ENCODE measurements at places on chromosomes 3 and 15.

- DNase-seq = no peak
Observed at GRCh38 chr3:16944356-16944755, 59.6 kb downstream of the PLCL2 start.

GRCh38 chr3:42803414-42804105 is 730 bp downstream of the HIGD1A start:
- peak; percentile 26 for DNase-seq

GRCh38 chr15:90582553-90582952 is 52.8 kb downstream of the CRTC3 start:
- no peak for DNase-seq

DNA sequence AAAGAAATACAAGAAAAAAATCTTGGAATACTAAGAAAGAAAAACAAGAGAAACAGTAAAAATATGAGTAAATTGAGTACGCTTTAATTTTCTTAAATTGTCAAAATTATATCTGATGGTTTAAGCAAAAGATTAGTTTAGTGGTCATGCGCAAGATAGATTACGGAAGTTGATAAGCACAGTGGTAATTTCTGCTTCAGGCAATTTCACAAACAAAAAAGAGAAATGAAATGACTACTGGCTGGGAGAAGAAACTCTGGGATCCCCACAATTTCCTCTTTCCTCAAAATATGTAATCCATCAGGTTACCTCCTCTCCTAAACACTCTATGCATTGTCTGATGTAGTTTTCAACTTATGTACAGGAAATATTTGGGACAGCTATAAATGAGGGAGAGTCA is 9.0 kb downstream of the MYD88 start:
- no peak for DNase-seq

DNA sequence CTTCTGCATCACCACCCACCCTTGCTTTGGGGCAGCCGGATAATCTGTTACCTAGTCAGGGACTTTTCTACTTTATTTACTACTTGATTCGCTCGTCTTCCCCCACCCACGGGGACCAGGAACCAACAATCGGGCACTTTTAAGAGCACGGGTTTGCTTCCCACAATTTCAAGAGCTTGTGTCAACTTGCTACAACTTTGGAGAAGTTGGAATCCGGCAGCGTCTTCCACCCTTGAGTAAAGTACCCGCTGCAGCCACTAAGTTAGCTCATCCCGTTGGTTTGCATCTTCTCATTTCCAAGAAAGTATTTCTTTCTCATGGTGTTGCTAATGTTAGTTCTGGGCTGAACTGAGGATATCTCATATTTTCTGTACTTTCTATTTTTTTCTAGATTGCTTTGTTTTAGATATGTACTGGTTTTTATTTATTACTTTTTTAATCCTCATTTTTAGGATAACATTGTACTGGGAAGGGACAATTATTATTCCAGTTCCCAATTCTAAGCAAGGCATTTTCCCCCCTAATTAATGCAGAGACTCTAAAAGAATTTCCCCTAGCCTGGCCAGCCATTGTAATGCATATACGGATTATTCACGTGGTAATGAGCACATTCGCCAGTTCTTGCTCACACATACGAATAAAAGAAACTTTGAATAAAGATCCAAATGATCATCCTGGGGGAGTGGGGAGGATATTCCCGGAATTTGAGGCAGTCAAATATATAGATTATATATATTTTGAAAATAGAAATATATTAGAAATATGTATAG is 4.0 kb downstream of the SOX2 start:
- no peak for DNase-seq

DNA sequence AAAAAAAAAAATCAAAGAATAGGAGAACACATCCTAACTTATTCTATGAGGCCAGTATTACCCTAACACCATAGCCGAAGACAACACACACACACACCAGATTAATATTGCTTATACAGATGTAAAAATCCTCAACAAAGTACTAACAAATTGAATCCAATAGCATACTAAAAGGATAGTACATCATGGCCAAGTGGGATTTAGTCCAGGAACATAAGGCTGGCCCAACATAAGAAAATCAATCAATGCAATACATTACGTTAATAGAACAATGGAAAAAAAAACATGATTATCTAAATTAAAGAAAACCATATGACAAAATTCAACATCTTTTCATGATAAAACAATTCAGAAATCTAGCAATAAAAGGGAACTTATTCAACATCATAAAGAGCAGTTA is 79.1 kb downstream of the ADAMTS9 start:
- DNase-seq = no peak

DNA sequence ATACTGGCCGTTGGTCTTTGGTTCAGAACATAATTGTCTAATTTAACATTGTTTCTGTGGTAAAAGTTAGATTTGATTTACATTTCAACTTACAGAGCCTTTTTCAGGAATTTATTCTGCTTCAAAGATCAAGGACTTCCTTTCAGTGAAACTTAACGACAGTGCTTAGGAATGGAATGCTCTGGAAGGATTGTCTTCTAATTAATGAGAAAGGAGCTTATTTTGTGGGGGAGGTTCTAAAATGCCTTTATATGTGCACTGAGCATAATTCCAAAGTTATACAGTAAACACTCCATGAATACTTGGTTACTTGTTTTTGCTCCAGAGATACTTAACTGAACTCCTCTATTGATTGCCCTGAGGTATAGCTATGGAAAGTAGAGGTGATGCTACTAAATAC is 75.7 kb downstream of the CACNA1D start:
- DNase-seq = no peak

DNA sequence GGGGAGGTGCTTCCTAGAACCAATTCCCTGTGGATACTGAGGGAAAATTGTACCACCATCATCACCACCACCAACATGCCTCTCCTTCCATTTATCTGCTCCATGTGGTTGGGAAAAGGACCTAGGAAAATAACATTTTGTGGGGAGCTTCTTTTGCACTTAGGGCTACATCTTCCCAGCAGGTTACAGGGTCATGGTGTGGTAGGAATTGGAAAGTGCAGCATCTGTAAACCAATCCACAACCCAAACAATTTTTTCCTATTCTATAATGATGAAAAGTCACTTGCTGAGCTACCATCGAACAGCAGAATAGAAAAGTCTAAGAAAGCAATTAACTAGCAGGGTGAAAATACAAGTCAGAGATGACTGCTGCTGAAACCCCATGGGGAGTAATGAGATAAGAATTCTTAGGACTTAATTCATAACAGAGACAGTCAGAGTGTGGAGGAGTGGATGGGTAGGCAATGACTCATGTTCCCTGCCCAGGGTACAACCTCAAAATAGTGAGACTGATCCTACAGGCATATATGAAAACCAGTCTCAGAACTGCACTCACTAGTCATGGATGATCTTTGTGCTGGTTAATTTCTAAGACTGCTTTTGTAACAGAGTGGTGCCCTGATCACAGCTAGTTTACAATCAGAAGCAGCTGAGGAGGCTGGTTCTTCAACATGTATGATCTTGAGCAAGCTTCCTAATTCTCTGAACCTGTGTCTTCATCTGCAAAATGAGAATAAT is 38.1 kb upstream of the LEKR1 start:
- no peak for DNase-seq

- DNase-seq = no peak
Observed at GRCh38 chr3:127632035-127632820, 3.2 kb downstream of the PODXL2 start.

DNA sequence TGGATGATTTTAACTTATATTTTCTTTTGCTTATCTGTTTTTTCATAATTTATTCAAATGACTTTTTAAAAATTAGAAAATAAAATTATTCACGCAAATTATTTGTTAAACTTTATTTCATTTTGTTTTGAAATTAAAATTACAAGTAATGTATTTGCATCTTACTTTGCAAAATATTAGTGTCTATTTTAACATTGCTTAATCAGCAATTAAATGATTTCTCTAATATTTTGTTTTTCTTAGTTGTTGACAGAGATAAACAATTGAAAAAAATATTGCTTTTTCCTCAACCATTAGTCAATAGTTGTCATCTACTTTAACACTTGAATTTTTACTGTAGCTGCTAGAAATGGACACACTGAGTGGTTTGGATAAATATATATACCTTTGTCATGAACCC is 32.8 kb upstream of the PYDC2 start:
- DNase-seq = no peak

GRCh38 chr3:139602003-139602402 is 62.5 kb upstream of the RBP1 start:
- no peak for DNase-seq

GRCh38 chr3:167941234-167941995 is 154.3 kb downstream of the GOLIM4 start:
- DNase-seq = no peak

DNA sequence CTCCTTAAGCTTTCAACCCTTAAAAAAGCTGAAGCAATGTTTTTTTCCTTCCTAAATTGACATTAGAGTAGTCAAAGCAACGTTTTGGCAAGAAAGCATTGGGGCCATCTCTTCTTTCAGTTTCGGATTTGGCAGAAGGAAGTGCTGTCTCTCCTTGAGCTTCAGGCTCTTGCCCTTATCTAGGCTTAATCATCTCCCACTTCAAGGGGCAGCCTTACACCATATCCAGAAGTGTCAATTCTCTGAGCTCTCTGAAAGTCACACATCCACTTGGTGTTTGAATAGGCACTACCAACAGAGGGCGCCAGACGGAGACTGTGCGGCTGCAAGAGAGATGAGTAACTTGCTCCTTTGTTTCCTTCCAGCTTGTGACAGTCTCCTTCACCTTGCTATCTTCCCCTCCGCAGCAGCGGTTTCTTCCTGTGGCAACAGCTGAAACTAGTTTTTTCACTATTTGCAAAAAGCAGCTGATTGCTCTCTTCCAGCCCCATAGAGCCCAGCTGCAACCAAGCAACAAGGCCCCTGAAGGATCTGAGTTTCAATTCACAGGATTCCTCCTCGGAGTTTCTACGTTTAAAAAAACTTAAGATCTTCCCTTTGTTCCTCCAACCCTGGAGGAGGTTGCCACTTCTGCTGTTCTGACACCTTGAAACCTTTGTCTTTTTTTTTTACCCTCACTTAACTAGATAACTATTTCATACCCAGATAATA is 147.0 kb upstream of the SLCO3A1 start:
- DNase-seq = peak; percentile 87

DNA sequence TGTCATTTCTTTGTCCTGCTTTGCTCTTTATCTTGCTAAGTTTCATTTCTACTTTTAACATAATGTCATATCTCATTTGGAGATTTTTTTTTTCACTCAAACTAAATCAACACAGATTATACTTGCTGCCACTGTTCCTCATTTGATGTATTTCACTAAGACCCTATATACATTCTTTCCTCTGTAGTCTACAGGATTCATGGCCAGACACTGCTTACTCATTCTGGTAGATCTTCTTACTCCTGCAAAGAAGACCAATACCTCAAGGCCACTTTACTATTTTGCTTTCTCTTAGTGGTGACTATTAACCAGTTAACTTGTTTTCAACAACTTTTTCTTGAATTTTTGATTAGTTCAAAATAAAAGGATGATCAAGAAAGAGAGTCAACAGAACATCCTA is 26.6 kb downstream of the SLC24A5 start:
- DNase-seq = no peak

- no peak for DNase-seq
Observed at GRCh38 chr15:77584201-77584600, 48.5 kb downstream of the LINGO1 start.

GRCh38 chr3:132595014-132595413 is 2.1 kb upstream of the ACKR4 start:
- no peak for DNase-seq

GRCh38 chr3:56342475-56342874 is 125.8 kb downstream of the ERC2 start:
- DNase-seq = no peak

DNA sequence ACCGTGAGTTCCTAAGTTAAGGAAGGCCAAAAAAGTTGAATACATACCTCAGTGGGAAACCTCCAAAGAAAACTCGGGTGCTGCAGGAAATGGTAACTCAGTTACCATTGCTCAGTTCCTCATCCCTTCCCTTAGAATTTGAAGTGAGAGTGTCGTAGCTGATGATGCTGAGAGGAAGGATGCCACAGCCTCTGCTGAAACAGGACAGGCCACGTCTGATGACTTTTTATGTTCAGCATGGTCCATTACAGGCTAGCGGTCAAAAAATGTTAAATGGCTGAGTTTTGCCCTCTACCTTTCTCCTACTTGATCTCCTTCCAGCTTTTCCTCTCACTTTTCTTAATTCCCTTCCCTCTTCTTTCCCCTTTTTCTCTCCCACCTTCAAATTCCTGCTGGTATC is 135.5 kb downstream of the GHSR start:
- no peak for DNase-seq

DNA sequence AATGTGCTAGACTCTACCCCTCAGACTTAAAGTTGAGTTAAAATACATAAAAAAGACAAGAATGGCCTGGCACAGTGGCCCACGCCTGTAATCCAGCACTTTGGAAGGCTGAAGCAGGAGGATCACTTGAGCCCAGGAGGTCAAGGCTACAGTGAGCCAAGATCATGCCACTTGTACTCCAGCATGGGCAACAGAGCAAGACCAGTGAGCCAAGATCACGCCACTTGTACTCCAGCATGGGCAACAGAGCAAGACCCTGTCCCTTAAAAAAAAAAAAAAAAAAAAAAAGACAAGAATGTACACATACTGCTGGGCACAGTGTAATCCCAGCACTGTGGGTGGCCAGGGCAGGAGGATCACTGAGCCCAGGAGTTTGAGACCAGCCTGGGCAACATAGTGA is 17.4 kb downstream of the DIS3L start:
- no peak for DNase-seq

DNA sequence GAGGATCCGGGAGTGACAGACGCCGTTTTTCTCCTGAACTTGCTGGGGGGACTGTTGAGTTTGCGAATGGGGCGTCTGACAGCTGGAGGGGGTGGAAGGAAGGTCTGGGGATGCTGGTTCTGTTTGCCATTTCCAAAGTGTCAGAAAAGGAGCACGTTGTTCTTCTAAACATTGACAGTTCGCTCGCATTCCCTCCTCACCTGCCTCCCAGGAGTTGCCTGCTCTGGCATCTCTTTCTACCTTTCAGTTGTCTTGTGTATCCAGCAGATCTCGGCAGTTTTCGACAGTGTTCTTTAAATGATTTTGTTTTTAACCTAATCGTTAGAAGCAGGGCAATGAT is 829 bp downstream of the SELENOT start:
- DNase-seq = no peak

- no peak for DNase-seq
Observed at GRCh38 chr15:29651476-29652233, 170.6 kb downstream of the TJP1 start.

DNA sequence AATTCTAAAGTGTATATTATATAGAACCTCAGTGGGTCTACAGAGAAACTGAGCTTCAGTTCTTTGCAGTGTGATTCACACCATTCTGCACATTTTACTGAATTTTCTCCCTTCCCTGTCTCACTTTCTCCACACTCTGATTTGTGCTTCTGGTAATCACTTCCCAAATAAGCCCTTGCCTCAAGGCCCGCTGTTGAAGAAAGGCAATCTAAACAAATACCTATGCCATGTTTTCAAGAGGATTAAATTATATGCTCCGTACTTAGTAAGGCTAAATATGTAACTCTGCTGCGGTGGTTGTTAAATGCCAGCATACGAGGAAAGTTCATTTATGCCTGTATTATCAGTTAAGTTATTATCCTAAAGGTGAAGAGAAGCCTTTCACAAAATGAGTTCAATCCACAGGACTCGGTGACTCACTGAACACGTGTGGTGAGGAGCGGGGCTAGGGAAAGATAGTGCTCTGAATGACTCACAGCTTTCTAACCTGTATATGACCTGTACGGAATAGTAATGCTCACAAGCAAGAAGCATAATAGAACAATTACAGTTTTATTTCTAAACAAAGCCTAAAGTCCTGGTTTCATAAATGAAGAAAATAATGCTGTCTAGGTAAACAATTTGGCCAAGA is 25.1 kb downstream of the CNTN6 start:
- DNase-seq = no peak

GRCh38 chr3:134143828-134144401 is 106.7 kb downstream of the RYK start:
- DNase-seq = no peak

GRCh38 chr3:77887611-77888010 is 847.7 kb downstream of the ROBO2 start:
- DNase-seq = no peak
